ENCODE measurements at places on chromosomes 11 and 22.
A peak's percentile ranks its signal among the peaks of the same experiment; 100 is the strongest.

GRCh38 chr11:36257351-36257750 lies 31.9 kb downstream of the COMMD9 start:
- no peak for DNase-seq

DNA sequence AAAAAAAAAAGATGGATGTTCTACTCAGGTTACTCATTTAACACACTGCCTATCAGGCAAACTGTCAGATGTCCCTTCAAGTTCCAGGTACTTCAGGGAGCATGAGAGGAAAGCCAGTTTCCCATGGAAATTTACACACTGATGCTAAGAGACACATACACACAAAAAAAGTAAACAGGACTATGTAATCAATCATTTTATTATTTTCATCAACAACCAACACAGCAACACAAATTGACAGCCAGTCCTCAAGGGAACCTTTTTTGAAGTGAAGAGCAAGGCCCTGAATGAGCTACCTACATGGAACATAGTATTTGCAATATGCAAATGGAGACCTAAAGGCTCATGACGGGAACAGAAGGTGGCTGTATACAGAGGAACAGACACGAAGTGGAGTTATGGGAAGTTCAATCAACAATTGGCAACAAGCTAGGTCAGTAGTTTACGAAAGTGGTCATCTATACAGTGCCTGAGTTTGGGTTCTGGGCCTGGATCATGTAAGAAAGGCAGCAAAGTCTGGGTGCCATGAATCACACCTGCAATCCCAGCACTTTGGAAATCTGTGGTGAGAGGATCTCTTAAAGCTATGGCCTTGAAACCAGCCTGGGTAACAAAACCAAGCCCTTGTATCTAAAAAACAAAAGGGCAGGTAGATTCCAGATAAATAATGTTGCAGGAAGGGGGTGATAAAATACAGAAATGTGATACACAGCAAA lies 12.6 kb upstream of the WDR74 start:
- DNase-seq, result no peak

- DNase-seq, result peak; percentile 36
Measured at GRCh38 chr22:22893077-22893805, 5.6 kb downstream of the IGLL5 start.

- DNase-seq, result no peak
Measured at GRCh38 chr11:2750101-2750681, 50.4 kb upstream of the KCNQ1OT1 start.

DNA sequence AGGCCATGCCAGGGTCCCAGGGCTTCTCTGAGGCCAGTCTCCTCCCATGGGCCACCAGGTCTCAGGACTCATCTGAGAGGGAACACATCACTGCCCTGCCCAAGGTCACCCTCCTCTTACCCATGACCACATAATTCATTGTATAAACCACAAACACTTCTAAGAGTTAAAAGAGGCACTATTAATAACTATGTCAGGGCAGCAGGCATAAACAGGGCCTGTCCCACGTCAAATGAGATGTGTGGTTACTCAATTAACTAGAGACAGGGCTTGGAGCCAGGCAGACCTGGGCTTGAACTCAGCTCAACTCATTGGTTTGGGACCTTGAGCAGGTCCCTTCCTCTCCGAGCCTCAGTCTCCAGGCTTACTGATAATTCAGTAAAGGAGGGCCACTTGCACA lies 33.1 kb downstream of the ARAP1 start:
- DNase-seq, result no peak

DNA sequence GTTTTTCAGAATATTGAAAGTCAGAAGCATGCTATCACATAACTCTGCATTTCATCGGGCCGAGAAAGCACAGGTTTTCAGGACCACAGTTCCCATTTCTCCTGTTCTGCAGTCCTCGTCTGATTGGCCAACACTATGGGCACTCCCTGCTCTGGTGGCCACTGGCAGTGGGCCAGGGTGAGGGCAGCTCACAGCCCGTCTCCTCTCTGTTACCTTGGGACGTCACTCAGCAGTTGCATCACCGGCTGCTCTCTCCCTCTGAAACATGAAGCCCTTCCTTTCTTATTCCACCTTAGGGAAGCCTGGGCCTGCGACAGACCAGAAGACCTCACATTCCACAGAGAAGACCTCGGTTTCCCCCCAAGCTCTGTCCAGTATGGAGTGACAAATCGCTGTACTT lies 11.4 kb upstream of the MICAL3 start:
- DNase-seq, result peak; percentile 77

DNA sequence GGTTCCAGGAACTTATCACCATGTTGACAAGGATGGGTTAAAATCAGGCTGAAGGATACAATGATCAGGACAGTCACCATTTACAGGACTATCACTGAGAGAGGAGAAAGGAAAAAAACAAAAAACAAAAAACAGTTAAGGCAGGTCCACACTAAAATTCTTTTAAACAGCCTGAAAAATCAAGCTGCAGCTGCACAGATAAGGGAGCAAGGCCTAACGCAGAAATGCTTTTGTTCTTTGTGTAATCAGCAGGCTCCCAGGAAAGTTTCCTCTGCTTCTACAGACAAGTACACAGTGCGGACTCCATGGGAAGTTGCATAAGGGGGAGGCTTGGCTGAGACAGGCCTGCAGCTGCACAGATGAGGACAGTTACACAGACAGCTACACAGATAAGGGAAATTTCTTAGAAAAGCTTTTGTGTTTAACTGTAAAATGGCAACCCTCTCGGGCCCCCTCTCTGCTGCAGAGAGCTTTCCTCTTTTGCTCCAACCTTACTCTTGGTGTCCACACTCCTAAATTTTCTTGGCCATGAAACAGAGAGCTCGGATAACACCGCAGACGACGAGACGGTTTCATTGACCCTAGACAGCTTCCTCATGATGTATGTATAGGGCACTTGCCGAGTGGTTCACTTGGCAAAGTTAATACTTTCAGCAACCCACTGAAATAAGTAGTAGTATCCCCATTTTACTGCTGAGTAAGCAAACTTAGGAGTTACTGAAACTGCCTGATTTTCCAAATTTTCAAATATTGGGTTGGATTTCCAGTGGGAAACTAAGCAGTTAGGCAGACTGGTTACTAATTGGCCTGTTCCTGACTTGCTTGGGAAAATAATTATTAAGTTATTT lies 45.5 kb downstream of the PIWIL3 start:
- DNase-seq, result no peak

DNA sequence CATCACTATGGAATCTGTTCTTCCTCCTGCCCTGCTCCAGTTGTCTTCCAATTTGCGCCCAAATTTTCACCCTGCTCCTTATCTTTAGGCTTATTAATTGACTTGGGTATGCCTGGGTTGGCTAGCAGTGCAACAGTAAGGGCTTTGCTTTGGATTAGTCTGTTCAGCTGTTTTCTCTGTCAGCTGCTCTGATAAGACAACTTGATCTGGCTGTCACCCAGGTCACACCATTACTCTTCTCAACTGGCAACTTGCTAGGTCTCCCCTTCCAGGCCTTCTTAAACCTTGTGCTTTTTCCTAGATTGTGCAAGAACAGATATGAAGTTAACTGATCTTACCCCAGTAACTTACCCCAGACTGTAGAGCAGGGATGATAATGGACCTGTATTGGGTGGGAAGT lies 357.8 kb upstream of the LARGE1 start:
- DNase-seq, result no peak

DNA sequence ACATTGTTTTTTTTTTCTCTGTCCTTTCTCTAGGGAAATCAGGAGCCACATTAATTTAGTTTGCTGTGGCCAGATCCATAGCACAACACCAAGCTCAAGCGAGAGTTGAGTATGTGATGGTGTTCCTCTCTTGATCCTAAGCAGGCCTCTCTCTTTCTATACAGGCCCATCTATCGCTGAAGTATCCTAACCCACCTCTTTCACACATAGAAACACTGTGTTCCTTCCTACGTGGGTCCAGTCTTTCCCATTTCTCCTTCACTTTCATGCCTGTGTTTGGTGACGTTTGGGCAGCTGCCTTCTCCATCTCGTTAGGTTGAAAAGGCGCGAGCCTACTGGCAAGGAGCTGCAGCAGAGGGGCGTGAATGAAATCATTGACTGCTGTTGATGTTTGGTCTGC lies 2.4 kb downstream of the PACS1 start:
- no peak for DNase-seq

- DNase-seq, result no peak
Measured at GRCh38 chr11:108196901-108197300, 25.5 kb downstream of the NPAT start.

DNA sequence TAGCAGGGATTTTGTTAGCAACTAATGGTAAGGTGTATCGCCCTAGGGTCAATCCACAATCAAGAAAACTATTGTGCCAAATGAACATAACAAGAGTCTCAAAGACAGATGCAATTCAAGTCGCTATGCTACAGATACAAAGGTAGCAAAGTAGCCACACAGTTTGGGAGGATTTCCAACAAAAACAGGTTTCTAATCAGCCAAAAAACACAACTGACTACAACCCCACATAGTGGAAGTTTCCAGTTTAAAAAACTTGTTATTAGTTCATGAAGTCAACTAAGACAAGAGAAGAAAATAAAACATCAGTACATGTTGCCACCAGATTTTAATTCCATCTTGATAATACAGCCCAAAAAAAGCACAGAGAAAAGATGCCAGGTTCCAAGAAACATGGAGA lies 38.0 kb downstream of the MYH9 start:
- no peak for DNase-seq

DNA sequence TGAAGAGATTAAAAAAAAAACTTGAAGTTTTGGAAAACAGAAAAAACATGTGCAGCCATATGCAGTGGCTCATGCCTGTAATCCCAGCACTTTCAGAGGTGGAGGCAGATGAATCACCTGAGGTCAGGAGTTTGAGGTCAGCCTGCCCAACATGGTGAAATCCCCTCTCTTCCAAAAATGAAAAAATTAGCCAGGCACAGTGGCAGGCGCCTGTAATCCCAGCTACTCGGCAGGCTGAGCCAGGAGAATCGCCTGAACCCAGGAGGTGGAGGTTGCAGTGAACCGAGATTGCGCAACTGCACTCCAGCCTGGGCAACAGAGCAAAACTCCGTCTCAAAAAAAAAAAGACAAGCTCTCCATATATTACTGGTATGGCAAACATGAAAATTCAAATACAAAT lies 7.6 kb downstream of the DLG2 start:
- no peak for DNase-seq

GRCh38 chr22:31329029-31329428 lies 17.1 kb downstream of the PATZ1 start:
- no peak for DNase-seq

GRCh38 chr22:35740616-35741015 lies 22.9 kb downstream of the APOL5 start:
- DNase-seq, result no peak

- DNase-seq, result no peak
Measured at GRCh38 chr11:124900464-124900863, 2.8 kb upstream of the ROBO4 start.

DNA sequence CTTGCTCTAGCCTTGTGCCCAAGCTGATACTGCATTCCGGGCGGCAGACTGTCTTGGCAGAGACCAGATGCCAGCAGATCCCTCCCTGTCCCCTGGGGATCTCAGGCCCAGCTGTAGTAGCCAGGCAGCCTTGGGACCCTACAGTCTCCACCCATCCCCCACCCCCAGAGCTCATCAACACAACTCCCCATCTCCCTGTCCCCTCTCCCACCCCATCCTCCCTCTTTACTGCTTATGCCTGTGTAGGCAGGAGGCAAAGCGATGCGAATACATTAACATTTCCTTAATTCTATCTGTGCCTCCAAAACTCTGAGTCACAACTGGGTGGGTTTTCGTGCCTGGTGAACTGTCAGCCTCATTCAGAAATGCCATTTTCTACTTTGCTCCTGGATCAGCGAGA lies 547.6 kb downstream of the BUD13 start:
- DNase-seq, result peak; percentile 35

- no peak for DNase-seq
Measured at GRCh38 chr11:72681226-72682153, 7.3 kb upstream of the PDE2A start.

DNA sequence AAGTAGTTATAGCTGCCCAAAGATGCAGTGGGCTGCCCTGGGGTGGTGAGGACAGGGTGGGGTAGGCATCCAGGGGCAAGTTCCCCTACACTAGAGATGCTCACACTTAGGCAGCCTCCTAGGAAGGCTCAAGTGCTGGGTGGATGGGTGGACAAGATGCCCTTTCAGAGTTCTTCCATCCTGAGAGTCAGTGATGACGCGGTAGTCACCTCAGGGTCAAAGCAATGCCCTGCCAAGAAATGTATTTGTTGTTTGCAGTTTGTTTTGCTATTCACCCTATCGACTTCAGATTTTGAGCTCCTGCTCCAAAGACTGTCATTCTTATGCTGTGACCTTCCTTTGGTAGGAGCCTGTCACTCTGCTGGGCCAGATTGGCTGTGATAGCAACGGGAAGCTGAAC lies 18.9 kb downstream of the POLA2 start:
- no peak for DNase-seq

DNA sequence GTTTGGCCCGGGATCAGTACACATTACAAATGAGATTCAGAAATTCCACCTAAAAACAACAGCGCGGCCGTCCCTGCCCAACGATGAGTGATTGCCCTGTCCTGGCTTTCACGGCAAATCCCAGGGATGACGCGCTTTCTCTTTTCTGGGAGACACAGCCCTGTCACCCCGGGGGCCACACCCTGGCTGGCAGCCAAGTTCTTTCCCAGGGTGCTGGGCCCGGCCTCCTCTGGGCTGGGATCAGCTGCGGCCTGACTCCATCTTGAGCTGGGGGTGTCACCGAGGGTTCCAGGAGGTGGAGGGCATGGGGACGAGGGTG lies 82.7 kb downstream of the FBLN1 start:
- no peak for DNase-seq

DNA sequence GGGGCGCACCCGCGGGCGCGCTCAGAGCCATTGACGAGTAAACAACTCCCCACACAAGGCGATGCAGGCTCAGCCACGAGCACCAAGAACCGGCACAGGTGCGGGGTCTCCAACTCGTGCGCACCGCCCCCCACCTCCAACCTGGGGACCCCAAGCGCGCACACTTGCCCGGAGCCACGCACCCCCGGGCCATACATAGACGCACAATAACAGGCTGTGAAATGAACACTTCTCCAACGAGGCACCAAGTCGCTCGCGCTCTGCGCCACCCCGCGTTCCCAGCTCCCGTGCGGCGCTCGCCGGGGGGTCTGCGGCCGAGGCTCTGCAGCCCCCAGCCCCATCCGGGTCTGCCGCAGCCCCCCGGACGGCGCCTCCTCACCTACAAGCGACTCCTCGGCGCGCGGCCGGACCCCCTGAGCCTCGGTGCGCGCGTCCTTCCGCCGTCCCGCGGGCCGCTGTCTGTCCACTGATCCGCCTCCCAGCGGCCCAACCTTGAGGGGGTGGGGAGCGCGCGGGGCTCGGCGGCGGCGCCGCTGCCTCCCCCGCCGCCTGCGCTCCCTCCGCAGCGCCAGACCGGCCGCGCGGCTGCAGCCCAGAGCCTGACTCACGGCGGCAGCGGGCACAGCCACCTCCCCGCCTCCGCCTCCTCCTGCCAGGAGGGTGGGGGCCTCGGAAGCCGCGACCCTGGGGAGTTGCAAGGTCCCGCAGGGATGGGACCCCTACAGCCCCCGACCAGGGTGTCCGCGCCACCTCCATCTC lies 1.6 kb downstream of the IFITM10 start:
- DNase-seq, result peak; percentile 80

- DNase-seq, result no peak
Measured at GRCh38 chr11:79047321-79047720, 393.5 kb downstream of the TENM4 start.

Measured in iPS-NIHi11 (cell line).